ENCODE measurements at places on chromosomes 4 and X. TPM values are rescaled to one million over a fixed set of nuclear protein-coding genes. Genes with fewer than 3 reads are reported as not detected.

The DCAF12L1 gene
- total RNA-seq: not detected

The TEC gene
- 1.5 TPM for total RNA-seq

DNA sequence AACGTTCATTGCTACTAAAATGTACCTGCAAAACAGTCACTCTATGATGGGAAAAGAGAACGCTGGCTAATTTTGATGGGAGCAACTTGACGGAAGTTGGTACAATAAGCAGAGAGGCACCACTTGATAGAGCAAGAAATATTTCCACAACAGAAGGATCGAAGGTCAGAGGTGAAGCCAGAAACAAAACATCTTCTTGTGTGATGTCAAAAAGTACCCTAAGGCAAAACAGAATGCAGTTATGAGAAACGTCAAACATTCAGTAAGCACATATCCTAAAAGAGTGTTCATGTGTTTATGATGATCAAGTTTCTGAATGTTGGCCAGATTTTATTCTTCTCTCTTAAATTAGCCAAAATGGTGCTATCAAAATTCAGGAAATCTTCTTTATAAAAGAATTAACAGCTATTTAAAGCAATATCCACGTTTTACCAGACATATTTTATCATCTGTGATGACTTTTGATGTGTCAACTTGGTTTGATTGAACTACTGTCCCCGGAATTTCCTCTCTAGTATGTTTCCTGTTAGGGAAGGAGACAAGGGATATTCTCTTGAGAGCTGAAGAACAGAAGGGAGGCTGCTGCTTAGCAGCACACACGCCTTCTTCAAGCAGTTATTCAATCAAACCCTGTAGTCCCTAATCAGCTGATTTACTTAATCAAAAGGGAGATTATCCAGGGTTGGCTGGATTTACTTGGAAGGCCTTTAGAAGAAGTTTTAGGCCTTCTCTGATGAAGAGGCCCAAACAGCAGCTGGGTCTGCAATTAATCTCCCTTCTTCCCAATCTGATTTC lies 15.7 kb downstream of the AASDH start:
- DNase-seq: no peak

The RTL5 gene
- 4.5 TPM for total RNA-seq

The ACTRT1 gene
- total RNA-seq: not detected

GRCh38 chrX:140917354-140918115 lies 84.9 kb upstream of the SPANXB1 start:
- no peak for DNase-seq

DNA sequence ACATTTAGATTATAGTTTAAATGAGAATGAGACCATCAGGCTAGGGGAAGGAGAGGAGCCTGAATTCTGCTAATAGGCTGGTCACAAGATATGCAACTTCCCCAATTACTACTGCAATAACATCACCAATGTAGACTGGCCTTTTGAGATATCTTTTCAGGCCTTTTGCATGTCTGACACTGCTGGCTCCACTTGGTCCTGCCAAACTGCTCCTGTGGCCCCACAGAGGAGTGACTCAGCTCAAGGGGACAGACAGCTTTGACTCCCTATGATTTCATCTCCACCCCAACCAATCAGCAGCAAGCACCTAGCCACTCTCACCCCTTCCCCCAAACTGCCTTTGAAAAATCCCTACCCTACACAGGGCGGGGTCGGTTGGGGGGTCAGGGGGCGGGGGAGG lies 22.8 kb downstream of the GPRIN3 start:
- no peak for DNase-seq

GRCh38 chr4:10584042-10584441 lies 100.5 kb downstream of the CLNK start:
- DNase-seq: peak; percentile 81

The CFAP97 gene
- total RNA-seq: 42.1 TPM

DNA sequence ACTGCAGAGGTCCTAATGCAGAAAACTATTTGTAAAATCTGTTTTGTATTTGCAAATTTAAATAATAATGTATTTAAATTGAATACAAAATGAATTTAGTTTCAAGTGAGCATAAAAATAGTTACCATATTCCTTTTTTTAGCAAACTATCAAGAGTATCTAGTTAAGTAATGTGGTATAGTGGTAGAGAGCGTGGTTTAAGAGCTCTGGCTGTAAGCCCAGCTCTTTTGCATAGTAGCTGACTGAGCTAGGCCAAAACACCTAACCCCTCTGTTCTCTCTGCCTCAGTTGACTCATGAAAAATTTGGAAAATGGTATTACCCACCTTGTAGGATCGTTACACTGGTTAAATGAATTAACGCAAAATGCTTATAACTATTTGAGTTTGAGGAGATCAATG lies 18.1 kb upstream of the ADAD1 start:
- DNase-seq: peak; percentile 6

The PNMA5 gene
- total RNA-seq: not detected

The YY2 gene
- 1.0 TPM for total RNA-seq

The NDP gene
- total RNA-seq: 5.3 TPM

The FGG gene
- total RNA-seq: not detected

DNA sequence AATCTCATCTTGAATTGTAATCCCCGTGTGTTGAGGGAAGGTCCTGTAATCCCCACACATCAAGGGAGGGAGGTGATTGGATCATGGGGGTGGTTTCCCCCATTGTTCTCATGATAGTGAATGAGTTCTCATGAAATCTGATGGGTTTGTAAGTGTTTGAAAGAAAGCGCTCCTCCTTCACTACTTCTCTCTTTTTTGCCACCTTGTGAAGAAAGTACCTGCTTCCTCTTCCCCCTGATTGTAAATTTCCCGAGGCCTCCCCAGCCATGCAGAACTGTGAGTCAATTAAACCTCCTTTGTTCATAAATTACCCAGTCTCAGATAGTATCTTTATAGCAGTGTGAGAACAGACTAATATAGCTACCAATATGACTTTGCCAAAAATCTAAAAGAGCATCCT lies 41.1 kb downstream of the GBA3 start:
- DNase-seq: no peak

The RAI2 gene
- total RNA-seq: 1.3 TPM

GRCh38 chr4:14897217-14897616 lies 105.1 kb upstream of the CPEB2 start:
- no peak for DNase-seq

GRCh38 chr4:109764789-109765402 lies 35.0 kb upstream of the PLA2G12A start:
- DNase-seq: no peak

DNA sequence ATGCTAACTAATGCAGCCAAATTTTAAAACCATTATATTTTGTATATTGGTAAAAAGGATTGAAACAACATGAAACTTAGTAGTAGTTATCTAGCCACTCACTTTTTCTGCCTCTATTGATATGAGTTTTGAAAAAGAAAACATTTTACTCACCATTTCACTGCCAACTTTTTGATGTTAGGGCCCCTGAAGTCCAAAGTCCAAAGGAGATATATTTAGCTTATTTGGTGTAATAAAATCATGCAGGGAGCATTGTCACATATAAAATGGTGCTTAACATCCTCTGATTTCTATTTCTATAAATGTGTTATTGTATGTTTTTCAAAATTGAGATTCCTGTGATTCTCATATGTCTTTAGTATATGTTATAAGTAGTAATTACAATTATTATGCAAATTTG lies 24.5 kb upstream of the CXCL3 start:
- no peak for DNase-seq

- DNase-seq: peak; percentile 10
These were observed 33.0 kb downstream of the PRKX start for GRCh38 chrX:3680459-3680858.

DNA sequence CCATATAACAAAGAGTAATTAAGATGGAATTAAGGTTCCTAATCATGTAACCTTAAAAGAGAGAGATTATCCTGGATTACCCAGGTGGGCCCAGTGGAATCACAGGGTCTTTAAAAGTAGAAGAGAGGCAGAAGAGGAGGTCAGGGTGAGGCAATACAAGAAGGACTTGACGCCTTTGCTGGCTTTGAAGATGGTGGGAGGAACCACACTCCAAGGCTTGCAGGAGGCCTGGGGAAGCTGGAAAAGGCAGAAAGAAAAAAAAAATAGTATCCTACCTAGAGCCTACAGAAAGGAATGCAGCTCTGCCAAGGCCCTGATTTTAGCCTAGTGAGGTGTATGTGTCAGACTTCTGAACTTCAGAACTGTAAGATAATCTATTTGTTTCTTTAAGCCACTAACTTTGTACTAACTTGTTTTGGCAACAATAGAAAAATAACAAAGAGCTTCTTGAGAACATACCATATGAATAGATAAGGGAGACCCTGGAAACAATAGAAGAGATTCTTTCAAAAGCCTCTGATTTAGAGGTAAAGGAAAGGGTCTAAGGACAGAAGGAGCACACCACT lies 229.9 kb upstream of the TTC29 start:
- DNase-seq: no peak

DNA sequence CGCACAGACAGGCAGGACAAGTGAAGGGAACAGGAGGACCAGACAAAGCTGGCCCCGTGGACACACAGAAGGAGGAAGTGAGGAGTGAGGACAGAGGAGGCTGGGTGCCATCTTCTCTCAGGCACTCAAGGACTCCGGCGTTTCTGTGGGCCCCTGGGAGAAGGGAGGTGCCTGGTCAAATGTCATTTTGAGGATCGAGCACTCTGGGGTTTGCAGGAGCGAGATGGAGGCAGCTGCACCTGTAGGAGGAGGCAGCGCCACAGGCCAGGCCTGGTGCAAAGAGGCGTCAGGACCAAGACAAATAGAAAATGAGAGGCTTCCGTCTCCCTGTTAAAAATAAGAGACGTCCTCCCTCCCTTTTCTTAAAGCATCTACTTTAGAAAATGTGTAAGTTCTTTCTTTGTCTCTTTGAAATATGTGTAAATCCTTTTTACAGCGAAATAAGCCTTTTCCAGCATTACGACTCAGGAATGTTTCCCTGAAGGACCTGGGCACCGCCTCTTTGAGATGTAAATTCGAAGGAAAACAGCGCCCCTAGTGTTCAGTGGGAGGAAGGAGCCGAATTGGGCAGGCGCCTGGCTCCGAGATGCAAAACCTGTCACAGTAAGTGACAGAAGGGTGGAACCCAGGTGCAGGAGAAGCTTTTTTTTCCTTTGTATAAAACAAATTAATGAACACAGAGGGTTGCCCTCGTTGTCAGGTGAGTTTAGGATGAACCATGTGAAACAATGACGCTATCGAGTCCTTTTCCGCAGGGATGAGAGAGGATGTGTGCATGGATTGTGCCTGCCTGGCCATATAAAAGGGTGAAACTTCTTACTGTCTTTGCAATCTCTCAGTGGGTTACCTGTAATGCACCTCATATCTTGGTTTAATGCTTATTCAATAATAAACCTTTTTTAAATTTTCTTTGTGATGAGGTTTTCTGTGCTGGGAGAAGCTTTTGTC lies 1.4 kb upstream of the C4orf50 start:
- peak; percentile 29 for DNase-seq

DNA sequence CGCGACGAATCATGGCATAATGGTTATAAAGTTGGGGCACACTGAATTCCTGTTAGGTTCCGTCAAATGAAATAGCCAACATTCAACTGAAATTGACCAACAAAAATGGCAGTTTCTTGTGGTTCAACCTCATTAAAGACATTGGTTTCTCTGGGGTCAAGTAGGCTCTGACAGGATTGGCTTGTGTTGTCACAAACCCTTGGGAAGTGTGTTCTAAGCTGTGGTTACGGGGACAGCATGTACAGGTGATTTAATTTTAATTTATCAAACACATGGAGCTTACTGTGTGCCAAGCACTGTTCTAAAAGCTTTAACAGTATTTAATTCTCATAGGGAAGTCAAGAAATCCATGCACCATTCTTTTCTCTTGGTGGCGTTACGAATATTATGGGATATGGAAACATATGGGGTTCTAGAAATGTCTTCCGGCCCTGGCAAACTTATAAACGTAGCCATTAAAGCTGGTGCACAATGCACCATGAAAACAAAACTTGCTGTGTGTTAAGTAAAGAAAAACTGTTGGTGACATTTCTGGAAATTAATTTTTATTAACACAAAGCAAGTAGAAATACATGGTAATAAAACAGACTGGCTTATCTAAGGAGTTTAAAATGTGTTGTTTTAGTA lies 891 bp downstream of the XK start:
- DNase-seq: no peak

The ATP6AP2 gene
- total RNA-seq: 164 TPM

DNA sequence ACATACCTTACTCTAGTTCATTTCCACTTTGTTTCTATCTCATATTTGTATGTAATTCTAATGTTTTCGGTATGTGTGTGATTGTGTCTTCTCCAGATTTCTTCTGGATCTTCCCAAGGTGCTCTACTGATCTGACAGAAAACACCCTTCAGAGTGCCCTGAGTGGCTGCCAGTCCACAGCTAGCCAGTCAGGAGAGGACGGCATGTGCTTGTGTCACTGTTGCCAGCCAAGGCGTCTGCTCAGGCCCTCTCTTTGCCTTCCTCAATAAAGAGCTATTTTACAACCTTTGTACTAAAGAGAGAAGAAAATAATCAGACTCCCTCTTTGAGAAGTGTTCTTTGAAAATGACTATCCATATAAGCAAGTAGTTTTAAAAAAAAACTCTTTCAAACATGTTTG lies 29.0 kb downstream of the CD99L2 start:
- DNase-seq: no peak

The ZMAT1 gene
- total RNA-seq: 0.51 TPM

DNA sequence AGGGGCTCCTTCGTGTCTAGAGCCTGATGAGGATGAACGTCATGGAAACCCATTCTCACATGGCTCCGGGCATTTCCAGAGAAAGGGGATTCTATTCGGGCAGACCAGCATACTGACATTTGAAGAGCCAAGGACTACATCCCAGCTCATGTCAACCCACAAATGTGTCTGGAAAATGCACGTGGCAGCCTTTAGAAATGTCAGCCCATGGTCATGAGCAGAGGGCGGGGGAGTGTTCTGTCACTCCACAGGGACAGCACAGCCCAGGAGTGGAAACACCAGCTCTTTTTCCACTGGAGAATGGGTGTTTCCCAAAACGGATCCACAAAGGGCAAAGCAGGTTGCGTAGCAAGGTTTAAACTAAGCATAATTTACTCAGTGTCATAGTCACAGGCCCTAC lies 207.0 kb downstream of the BCOR start:
- no peak for DNase-seq

The NXF2 gene
- total RNA-seq: not detected

DNA sequence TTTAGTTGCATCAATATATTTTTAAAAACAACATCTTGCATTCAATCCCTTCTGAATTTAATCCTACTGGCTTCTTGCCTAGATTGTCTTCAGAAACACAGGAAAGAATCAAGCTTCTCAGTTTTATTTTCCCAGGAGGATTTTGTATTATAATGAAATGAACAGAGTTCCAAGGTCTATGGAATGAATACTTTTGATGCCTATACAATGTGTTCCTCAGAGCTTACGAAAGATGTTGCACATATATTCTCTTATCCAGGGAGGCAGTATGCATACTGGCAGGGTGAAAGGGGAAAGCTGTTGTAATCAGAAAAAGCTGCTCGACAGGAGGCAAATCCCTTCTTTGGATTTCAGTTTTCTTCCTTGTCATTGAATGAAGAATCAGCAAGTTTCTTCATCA lies 8.8 kb downstream of the TMPRSS11D start:
- no peak for DNase-seq

GRCh38 chr4:69776696-69777095 lies 16.3 kb upstream of the SULT1B1 start:
- DNase-seq: peak; percentile 69

The PASD1 gene
- total RNA-seq: not detected

The ALG13 gene
- 38.0 TPM for total RNA-seq

GRCh38 chr4:101944649-101945048 lies 154.1 kb downstream of the BANK1 start:
- DNase-seq: peak; percentile 3

Measured in fibroblast of lung (primary cell).